ENCODE measurements at places on chromosomes 1 and 21.

DNA sequence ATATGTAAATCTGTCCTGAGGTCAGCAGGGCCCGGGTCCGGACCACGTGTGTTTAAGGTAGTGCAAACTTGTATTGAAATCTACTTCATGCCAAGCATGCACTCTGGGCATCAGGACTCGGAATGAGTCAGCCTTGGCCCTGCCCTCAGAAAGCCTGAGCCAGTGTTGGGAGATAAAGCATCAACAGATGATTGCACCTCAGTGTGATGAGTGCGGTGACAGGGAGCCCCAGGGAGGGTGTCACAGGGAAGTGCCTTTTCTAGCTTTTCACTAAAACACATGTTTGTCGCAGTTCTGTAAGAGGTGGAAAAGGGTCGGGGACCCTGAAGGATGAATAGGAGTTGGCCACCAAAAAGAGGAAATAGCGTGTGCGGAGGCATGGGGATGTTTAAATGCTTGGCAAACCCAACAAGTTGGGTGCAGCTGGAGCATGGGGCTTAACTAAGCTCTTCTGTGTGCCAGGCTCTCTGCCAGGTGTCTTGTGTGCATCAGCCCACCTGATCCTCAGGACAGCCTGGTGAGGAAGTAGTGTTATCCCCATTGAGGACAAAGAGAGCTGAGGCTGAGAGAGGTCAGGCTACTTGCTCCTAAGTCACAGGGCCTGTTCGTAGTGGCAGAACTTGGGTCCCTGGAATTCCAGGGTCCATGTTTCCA is 48.2 kb upstream of the EPB41 start:
- DNase-seq: no peak

- DNase-seq: no peak
Measured at GRCh38 chr1:117795190-117795589, 134.2 kb downstream of the GDAP2 start.

DNA sequence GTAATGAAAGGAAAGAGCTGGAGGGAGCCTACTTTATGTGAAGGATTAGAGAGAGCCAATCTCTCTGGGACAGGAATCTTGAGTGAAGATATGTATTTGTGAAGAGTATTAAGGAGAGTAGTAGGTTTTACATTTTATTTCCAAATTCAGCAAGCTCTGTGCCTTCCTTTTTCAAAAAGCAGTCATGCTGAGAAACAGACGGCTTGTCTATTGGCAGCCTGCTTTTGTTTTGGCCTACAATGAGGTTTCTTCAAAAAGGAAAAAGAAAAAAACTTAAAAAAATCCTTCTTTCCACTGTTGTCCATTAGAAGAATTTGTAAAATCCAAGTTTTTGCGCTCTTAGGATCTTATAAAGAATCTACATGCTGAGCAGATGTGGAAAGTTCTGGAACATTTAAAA is 103.6 kb upstream of the PTGFR start:
- DNase-seq: no peak

DNA sequence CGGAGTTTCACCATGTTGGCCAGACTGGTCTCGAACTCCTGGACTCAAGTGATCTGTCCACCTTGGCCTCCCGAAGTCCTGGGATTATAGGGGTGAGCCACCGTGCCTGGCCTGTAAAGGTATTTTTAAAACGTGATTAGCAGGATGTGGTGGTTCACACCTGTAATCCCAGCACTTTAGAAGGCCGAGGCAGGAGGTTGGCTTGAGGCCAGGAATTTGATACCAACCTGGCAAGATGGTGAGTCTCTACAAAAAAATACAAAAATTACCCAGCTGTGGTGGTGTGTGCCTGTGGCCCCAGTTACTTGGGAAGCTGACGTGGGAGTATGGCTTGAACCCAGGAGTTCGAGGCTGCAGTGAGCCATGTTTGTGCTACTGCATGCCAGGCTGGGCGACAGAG is 43.3 kb upstream of the SOD1 start:
- no peak for DNase-seq

DNA sequence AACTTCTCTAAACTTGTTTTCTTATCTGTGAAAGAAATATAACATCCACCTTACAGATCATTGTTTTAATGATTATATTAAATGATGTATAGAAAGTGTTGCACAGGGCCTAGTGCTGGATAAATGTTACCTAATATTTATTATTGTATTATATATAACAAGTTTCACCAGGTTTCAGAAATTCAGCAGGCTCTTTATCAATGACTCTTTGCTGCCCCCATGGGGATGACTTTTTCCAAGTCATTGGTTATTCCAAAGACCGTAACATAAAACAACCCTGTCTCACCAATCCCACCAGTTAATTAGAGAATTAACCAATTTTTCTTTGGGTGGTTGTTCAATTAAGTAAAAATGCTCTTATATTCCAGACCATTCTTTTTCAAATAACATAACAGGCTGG is 7.3 kb upstream of the DEDD start:
- DNase-seq: peak; percentile 16

DNA sequence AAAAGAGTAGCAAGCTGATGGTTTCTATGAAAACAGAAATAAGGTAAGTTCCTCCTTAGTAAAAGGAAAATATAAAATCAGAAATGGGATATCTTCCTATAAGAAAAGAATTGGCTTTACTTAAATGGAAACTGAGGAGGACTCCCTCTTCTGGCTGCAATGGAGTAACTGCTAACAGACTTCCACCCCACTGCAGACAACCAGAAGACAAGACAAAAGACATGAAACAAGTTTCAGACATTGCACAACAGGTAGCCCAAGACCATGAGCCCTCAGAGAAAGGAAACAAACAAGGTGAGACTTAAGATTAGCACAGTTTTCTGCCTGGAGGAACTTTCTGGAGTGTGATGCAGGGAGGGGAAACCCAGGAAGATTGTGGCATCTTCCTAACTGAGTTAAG is 17.0 kb upstream of the OLFML2B start:
- no peak for DNase-seq

GRCh38 chr1:2415801-2416208 is 3.4 kb upstream of the PEX10 start:
- no peak for DNase-seq

GRCh38 chr1:225996946-225997545 is 2.1 kb downstream of the SDE2 start:
- DNase-seq: no peak

DNA sequence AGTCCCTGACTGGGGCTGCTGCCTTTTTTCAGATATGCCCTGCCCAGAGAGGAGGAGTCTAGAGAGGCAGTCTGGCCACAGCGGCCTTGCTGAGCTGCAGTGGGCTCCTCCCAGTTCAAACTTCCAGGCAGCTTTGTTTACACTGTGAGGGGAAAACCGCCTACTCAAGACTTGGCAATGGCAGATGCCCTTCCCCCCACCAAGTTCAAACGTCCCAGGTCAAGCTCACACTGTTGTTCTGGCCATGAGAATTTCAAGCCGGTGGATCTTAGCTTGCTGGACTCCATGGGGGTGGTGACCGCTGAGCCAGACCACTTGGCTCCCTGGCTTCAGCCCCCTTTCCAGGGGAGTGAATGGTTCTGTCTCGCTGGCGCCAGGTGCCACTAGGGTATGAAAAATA is 18.3 kb upstream of the C1orf53 start:
- no peak for DNase-seq

GRCh38 chr1:221439008-221439746 is 302.7 kb downstream of the DUSP10 start:
- DNase-seq: peak; percentile 46

GRCh38 chr1:176858433-176858916 is 306.0 kb downstream of the ASTN1 start:
- DNase-seq: no peak

DNA sequence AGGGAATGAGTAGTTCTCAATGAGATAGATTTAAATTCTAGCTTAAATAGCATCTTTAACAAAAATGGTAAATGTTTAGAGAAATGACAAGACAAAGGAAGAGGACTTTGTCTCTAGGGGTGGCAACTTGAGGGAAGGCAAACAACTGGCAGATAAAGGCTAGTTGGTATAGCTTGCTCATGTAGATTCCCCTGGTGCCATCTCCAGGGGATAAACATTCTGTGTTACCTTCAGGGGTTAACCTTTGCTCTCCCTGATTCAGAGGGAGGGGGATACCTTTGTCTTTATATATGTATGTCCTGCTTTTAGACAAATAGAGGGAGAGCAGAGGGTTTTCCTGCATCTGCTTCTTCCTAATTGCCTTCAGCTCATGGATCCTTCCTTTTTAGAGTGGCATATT is 153.7 kb upstream of the L1TD1 start:
- no peak for DNase-seq

- DNase-seq: no peak
Measured at GRCh38 chr1:193799948-193800690, 613.7 kb upstream of the B3GALT2 start.

DNA sequence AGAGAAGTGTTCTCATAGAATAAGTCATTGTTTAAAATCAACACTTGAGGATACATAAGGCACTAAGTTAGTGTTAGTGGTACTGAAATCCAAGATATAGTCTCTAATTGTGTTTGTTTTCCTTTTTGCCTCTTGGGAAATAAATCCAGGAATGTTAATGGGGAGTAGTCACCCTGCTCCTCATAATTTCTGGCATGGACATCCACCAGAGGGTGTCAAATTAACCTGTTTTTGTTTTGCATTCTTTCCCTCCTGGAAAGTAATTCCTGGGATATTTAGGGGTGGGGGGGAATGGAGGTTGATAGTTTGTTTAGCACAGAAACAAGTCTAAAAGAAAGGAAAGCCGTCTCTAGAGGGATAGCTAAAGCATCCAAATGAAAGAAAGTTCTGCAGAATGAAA is 87.8 kb upstream of the MAP1LC3C start:
- no peak for DNase-seq

All from CD8-positive, alpha-beta T cell (primary cell).